ENCODE measurements at places on chromosomes 3 and 15. TPM values are rescaled to one million over a fixed set of nuclear protein-coding genes. Genes with fewer than 3 reads are reported as not detected.

LRRIQ4 gene
- total RNA-seq, result 0.20 TPM

GP9 gene
- not detected for total RNA-seq

ADCY5 gene
- not detected for total RNA-seq

KNG1 gene
- not detected for total RNA-seq

TMEM108 gene
- not detected for total RNA-seq

PPP1R14D gene
- not detected for total RNA-seq

TRIM42 gene
- not detected for total RNA-seq

C3orf20 gene
- total RNA-seq, result 0.07 TPM

FRMD5 gene
- 0.28 TPM for total RNA-seq

- H3K4me1 ChIP-seq, result no peaks in the 10 kb centered on the region
- H3K36me3 ChIP-seq, result no peaks in the 10 kb centered on the region
- H3K27me3 ChIP-seq, result no peaks in the 10 kb centered on the region
These were observed 209.6 kb upstream of the PLSCR5 start for GRCh38 chr3:146814601-146815315.

DNA sequence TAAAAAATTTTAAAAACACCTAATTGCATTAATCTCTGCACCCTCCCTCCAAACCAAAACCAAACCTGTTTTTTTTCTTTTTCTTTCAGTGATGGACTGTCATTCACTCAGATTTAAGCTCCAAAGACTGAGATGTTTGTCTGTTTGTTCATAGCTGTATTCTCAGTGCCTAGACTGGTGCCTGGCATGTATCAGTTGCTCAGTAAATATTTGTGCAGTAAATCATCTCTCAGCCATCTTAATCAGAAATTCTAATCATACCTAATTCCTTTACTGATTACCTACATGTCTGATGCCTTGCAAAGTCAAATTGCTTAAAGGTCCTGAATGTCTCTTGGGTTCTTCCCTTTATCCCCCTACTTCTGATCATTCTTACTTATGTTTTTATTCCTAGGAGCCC, 138.8 kb downstream of the ZNF609 start:
- peaks cover 72% of the 10 kb centered on the region for H3K4me1 ChIP-seq
- DNase-seq, result no peak
- H3K36me3 ChIP-seq, result no peaks in the 10 kb centered on the region
- H3K27ac ChIP-seq, result no peak overlapping the region
- H3K4me3 ChIP-seq, result no peak overlapping the region
- H3K27me3 ChIP-seq, result no peaks in the 10 kb centered on the region

- H3K4me1 ChIP-seq, result peaks cover 30% of the 10 kb centered on the region
- no peak for DNase-seq
- H3K36me3 ChIP-seq, result no peaks in the 10 kb centered on the region
- H3K4me3 ChIP-seq, result peak overlapping the region; percentile 97
These were observed 544 bp upstream of the TIMMDC1 start for GRCh38 chr3:119497820-119498185.

DNA sequence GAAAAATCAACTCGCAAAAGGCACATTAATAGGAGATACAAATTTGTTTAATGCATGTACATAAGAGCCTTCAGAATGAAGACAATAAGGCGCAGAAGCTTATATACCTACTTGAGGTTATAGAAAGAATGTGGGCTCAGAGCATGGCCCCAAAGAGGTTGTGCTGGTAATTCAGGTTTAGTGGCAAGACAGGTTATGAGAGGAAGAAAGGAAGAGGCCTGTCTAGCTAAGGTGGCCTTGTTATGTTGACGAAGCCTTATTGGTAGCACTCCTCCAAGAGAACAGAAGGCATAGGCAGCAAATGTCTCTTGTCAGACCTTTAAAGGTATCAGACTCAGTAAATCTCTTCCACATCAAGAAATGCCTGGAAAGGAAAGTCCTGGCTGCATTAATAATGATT, 290.8 kb downstream of the MCTP2 start:
- no peak overlapping the region for H3K27ac ChIP-seq
- no peak for DNase-seq
- no peaks in the 10 kb centered on the region for H3K27me3 ChIP-seq
- no peaks in the 10 kb centered on the region for H3K4me1 ChIP-seq
- H3K4me3 ChIP-seq, result no peak overlapping the region

DNA sequence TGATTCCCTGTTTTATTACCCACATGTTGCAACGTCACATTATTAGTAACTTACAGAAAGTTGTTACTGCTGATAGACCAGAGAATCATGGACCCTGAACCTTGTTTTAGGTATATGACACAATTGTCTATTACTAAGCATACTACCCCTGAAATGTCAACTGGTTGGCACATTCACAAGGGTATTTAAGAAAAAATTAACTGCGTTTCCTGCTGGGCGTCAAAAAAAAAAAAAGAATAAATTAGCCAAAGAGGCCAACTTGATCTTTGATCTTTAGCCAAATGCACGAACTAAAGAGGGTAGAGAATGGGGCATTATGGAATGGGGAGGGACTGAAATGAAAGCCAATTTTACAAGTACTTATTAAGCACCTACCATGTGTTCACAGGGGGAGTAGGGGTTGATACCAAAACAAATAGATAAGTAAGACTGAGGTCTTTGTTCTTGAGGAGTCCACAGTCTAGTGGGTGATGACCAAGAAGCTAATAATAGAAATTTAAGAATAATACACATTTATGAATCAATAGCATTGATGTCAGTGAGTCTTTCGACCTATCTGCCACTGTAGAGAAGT, 17.8 kb upstream of the MUC13 start:
- H3K4me1 ChIP-seq, result no peaks in the 10 kb centered on the region
- no peaks in the 10 kb centered on the region for H3K27me3 ChIP-seq
- no peaks in the 10 kb centered on the region for H3K36me3 ChIP-seq
- DNase-seq, result no peak
- H3K4me3 ChIP-seq, result no peak overlapping the region

DNA sequence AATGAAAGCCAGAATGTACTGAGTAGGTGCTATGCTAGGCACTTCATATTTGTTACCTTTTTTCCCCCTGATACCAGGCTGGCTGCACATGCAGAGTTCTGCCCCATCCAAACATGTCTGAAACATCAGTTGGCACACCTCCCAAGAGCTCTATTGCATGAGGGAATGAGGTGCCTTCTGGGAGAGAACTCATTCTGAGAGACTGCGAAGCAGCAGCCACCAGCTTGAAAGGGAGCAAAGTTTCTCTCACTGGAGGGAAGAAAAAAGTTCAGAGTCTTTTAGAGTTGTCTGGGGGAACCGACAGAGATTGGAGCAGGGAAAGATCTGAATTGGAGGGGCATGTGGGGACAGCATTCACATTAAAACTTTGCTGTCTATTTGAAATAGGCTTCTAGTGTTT, 84.1 kb downstream of the AGBL1 start:
- H3K4me1 ChIP-seq, result no peaks in the 10 kb centered on the region
- H3K27me3 ChIP-seq, result no peaks in the 10 kb centered on the region
- no peak overlapping the region for H3K27ac ChIP-seq
- no peak for DNase-seq
- H3K4me3 ChIP-seq, result no peak overlapping the region

Data from CD8-positive, alpha-beta memory T cell (primary cell).